WTC11 (cell line): ENCODE measurements at places on chromosomes 13 and 19. TPM values are rescaled to one million over a fixed set of nuclear protein-coding genes. Genes with fewer than 3 reads are reported as not detected.
A peak's percentile ranks its signal among the peaks of the same experiment; 100 is the strongest.

- H3K27me3 ChIP-seq = no peaks in the 10 kb centered on the region
- DNase-seq = no peak
- H3K4me3 ChIP-seq = no peak overlapping the region
- H3K27ac ChIP-seq = no peak overlapping the region
Observed at GRCh38 chr19:31960474-31960873, 384.9 kb upstream of the ZNF507 start.

GRCh38 chr19:46155237-46155636 is 7.2 kb downstream of the IGFL2 start:
- no peaks in the 10 kb centered on the region for H3K36me3 ChIP-seq
- DNase-seq = no peak
- H3K27ac ChIP-seq = no peak overlapping the region
- peaks cover 14% of the 10 kb centered on the region for H3K27me3 ChIP-seq
- no peak overlapping the region for H3K4me3 ChIP-seq
- H3K4me1 ChIP-seq = no peaks in the 10 kb centered on the region

- H3K27ac ChIP-seq = no peak overlapping the region
- peaks cover 35% of the 10 kb centered on the region for H3K4me1 ChIP-seq
- no peaks in the 10 kb centered on the region for H3K36me3 ChIP-seq
- H3K27me3 ChIP-seq = peaks cover 26% of the 10 kb centered on the region
- H3K4me3 ChIP-seq = no peak overlapping the region
- DNase-seq = no peak
Observed at GRCh38 chr13:90768116-90768515, 579.4 kb upstream of the MIR17HG start.

DNA sequence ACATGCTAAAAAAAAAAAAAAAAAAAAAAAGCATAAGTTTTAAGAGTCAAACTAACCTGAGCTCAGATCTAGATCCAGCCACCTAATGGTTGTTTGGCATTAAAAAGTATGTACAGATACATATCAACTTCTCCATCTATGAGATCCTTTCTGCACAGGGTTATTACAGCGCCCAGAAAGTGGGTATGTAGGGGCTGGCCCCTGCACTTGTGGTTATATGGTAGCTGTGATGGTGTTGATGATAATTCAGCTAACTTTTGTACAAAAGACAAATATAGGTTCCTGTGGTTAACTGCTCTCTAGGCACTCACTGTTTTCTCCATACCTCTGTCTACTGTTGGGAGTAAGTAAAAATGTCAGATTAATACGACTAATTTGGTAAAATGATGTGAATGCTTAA is 81.7 kb downstream of the TNFRSF19 start:
- peaks cover 27% of the 10 kb centered on the region for H3K4me1 ChIP-seq
- H3K4me3 ChIP-seq = no peak overlapping the region
- no peaks in the 10 kb centered on the region for H3K27me3 ChIP-seq
- no peak overlapping the region for H3K27ac ChIP-seq

GRCh38 chr19:31784671-31785101 is 435.4 kb upstream of the TSHZ3 start:
- no peak overlapping the region for H3K4me3 ChIP-seq
- H3K27me3 ChIP-seq = no peaks in the 10 kb centered on the region
- no peaks in the 10 kb centered on the region for H3K36me3 ChIP-seq

- H3K27ac ChIP-seq = peak overlapping the region; percentile 69
- no peak for DNase-seq
- no peaks in the 10 kb centered on the region; the same call in 1 of the 2 replicates for H3K27me3 ChIP-seq
- H3K36me3 ChIP-seq = peaks cover 10% of the 10 kb centered on the region
Observed at GRCh38 chr19:44912854-44913253, 1.6 kb upstream of the APOC1 start.

DNA sequence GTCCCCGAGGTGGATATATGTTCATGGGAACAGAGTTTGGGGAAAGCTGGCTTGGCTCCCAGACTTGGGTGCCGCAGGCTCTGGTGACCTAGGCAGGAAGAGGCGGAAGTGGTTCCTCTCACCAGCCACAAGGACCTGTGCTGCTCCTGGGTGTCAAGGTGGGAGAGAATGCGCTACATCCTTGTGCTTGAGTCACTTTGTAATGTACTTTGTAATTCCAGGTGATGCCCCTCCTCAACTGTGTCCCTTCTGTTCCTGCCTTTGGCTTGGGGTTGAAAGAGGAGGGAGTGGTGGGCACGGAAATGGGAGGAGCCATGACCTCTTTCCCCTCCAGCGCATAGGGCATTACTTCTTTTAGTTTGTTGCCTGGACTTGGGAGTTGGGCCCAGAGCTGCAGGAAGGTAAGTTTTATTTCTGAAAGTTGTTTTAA is 10.9 kb downstream of the GARRE1 start:
- H3K36me3 ChIP-seq = no peaks in the 10 kb centered on the region
- no peaks in the 10 kb centered on the region for H3K27me3 ChIP-seq
- H3K4me1 ChIP-seq = peaks cover 46% of the 10 kb centered on the region
- peak overlapping the region; percentile 6; the same call in 1 of the 2 replicates for H3K4me3 ChIP-seq
- DNase-seq = no peak
- H3K27ac ChIP-seq = peak overlapping the region; percentile 77

DNA sequence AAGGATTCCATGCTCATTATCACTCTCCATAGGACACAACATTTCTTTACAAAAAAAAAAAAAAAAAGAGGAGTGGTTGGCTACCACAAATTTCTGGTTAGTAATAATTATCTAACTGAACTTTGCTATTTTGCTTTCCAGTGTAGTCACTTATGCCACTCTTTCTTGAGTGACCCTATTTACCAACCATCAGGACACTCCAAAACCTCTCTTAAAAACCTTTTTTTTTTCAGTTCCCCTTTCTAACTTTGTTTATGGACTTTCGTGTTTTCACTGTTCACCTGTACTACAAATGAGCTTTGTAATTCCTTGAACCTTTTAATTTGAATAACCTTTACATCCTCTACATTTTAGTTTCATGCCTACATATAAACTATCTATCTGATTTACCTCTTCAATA is 686.5 kb upstream of the PCDH9 start:
- no peak overlapping the region for H3K27ac ChIP-seq
- no peak overlapping the region for H3K4me3 ChIP-seq
- H3K4me1 ChIP-seq = no peaks in the 10 kb centered on the region
- no peaks in the 10 kb centered on the region for H3K27me3 ChIP-seq
- DNase-seq = no peak

DNA sequence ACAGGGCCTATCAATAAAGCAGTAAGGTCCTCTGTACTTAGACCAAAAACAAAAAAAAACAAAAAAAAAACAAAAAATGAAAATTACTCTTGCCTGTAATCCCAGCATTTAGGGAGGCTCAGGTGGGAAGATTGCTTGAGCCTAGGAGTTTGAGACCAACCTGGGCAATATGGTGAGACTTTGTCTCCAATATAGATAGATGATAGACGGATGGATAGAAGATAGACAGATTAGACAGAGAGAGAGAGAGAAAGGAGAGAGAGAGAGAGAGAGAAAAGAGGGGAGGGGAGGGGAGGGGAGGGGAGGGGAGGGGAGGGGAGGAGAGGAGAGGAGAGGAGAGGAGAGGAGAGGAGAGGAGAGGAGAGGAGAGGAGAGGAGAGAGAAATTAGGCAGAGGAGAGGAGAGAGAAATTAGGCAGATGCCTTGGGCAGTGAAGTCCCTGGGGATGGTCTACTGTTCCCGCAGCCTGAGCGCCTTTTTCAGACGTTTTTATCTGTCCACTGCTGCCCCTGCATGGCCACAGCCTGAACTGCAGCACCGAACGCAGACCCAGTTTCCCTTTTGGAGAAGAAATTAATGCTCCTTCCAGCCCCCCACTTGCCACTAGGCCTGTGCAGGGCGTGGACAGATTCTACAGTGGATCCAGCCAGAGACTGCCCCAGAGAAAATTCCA is 9.8 kb upstream of the ZNF627 start:
- no peak overlapping the region for H3K27ac ChIP-seq
- H3K4me1 ChIP-seq = no peaks in the 10 kb centered on the region
- no peaks in the 10 kb centered on the region for H3K36me3 ChIP-seq
- H3K27me3 ChIP-seq = peaks cover 2% of the 10 kb centered on the region
- no peak overlapping the region for H3K4me3 ChIP-seq
- peak; percentile 88 for DNase-seq

DNA sequence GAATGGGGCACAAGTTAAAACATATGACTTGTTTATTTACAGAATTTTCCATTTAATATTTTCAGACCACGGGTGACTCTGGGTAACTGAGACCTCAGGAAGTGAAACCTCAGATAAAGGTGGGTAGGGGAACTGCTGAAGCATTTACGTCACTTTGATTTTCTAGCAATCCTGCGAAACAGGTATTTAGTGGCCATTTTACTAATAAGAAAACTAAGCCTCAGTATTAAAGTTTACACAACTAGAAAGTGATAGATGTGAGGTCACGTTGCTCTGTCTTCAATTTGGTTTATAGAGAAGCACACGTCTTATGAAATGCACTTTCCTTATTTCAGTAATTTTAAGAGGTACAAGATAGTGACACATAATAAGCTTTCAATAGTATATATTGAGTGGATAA is 402.8 kb downstream of the FGF9 start:
- no peak overlapping the region for H3K27ac ChIP-seq

GRCh38 chr19:45952686-45953505 is 20.8 kb downstream of the NOVA2 start:
- H3K4me1 ChIP-seq = peaks cover 6% of the 10 kb centered on the region; the same call in 1 of the 2 replicates
- DNase-seq = peak; percentile 95
- peaks cover 72% of the 10 kb centered on the region for H3K27me3 ChIP-seq
- H3K27ac ChIP-seq = peak overlapping the region; percentile 85
- no peaks in the 10 kb centered on the region for H3K36me3 ChIP-seq

GRCh38 chr13:54018485-54018884 is 989.9 kb downstream of the OLFM4 start:
- no peak overlapping the region for H3K27ac ChIP-seq
- no peak for DNase-seq
- H3K4me3 ChIP-seq = no peak overlapping the region
- H3K36me3 ChIP-seq = no peaks in the 10 kb centered on the region

GRCh38 chr19:38700902-38701454 is 43.3 kb downstream of the CAPN12 start:
- H3K4me3 ChIP-seq = no peak overlapping the region
- peaks cover 41% of the 10 kb centered on the region for H3K36me3 ChIP-seq
- H3K27ac ChIP-seq = peak overlapping the region; percentile 61; the same call in 1 of the 2 replicates
- no peak for DNase-seq
- no peaks in the 10 kb centered on the region for H3K27me3 ChIP-seq

GRCh38 chr19:53057904-53058580 is 13.5 kb downstream of the ERVV-2 start:
- peaks cover 13% of the 10 kb centered on the region for H3K4me1 ChIP-seq
- H3K36me3 ChIP-seq = peaks cover 17% of the 10 kb centered on the region
- H3K27ac ChIP-seq = peak overlapping the region; percentile 93
- DNase-seq = peak; percentile 89

- H3K36me3 ChIP-seq = peaks cover 3% of the 10 kb centered on the region; the same call in 1 of the 2 replicates
- no peak for DNase-seq
- peaks cover 6% of the 10 kb centered on the region for H3K4me1 ChIP-seq
- H3K27me3 ChIP-seq = no peaks in the 10 kb centered on the region
- no peak overlapping the region for H3K27ac ChIP-seq
- H3K4me3 ChIP-seq = no peak overlapping the region
Observed at GRCh38 chr13:46753137-46753536, 43.8 kb downstream of the ESD start.

GRCh38 chr19:42197375-42197817 is 20.1 kb downstream of the DEDD2 start:
- H3K4me1 ChIP-seq = peaks cover 31% of the 10 kb centered on the region
- peak; percentile 23 for DNase-seq
- H3K27me3 ChIP-seq = peaks cover 23% of the 10 kb centered on the region

DNA sequence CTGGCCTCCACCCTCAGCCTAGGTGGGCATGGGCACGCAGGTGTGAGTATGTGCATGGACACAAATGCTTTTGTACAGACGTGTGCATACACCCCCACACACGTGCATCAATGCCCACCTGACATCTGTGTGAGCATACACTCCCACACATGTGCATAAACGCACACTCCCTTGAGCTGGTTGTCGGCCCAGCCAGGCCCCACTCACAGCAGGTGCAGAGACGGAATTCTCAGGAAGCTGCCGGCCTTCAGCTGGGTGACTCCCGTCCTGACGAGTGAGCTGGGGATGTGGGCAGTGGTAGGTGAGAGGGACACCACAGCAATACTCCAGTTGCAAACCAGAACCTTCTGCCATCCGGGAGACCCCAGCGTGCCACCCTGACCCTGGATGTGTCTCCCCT is 1.0 kb downstream of the LGI4 start:
- peaks cover 12% of the 10 kb centered on the region for H3K4me1 ChIP-seq
- DNase-seq = no peak
- no peak overlapping the region for H3K4me3 ChIP-seq
- H3K36me3 ChIP-seq = peaks cover 4% of the 10 kb centered on the region; the same call in 1 of the 2 replicates
- H3K27me3 ChIP-seq = peaks cover 4% of the 10 kb centered on the region

- no peaks in the 10 kb centered on the region for H3K36me3 ChIP-seq
- DNase-seq = peak; percentile 24
- peak overlapping the region; percentile 57 for H3K4me3 ChIP-seq
- peaks cover 54% of the 10 kb centered on the region for H3K4me1 ChIP-seq
- H3K27ac ChIP-seq = peak overlapping the region; percentile 51; the same call in 1 of the 2 replicates
Observed at GRCh38 chr19:13622766-13623715, 116.8 kb upstream of the CACNA1A start.

- H3K36me3 ChIP-seq = no peaks in the 10 kb centered on the region
- no peak for DNase-seq
- H3K27me3 ChIP-seq = 0 out of 2 replicates have a peak, but pooled peaks cover 4% of the 10 kb centered on the region
- no peak overlapping the region for H3K27ac ChIP-seq
Observed at GRCh38 chr13:33642374-33643065, 175.4 kb upstream of the RFC3 start.

DNA sequence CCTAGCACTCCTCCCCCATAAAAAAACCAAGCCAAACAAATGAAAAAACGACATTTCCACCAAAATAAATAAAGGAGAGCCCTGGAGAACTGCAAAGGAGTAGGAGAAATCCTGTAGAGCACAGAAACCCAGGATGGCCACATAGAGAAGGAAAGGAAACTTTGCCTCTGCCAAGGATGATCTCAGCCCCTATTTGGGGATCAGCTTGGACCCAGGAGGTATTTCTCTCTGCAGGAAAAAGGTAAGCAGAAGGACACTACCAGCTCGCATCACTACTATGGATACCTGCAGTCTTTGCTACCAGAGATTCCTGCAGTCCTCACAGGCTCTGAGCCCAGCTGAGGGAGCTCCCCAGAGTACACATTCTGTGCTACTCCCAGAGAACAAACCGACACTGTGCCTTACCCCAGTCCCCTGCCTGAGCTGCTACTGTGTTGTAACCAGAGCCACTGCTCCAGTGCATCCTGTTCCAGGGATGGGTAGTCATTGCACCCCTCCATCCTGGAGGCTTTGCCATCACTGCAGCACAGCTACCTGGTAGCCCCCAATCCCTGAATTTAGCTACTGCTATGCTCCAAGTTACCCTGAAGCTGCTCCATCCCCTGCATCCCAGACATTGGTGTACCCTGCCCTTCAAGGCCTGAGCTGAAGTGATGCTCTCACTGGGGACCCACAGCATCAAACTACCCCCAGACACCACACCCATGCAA is 41.7 kb downstream of the VWA8 start:
- H3K27ac ChIP-seq = no peak overlapping the region; the same call in 1 of the 2 replicates
- DNase-seq = no peak
- peaks cover 24% of the 10 kb centered on the region for H3K4me1 ChIP-seq

The CACNG7 gene
- 33.3 to 44.1 TPM (median 43.2 TPM) in 3 replicates for total RNA-seq

The CGB3 gene
- not detected in 3 replicates for total RNA-seq

The NAPSA gene
- 2.4 to 3.1 TPM (median 2.7 TPM) in 3 replicates for total RNA-seq

The ERICH6B gene
- 0.16 TPM in 1 of 3 replicates, not detected in the others for total RNA-seq

The KL gene
- 0.07 TPM in 1 of 3 replicates, not detected in the others for total RNA-seq

The TMIGD2 gene
- 0.55 to 1.0 TPM (median 0.94 TPM) in 3 replicates for total RNA-seq

The CKM gene
- not detected in 3 replicates for total RNA-seq

The LGALS14 gene
- total RNA-seq = not detected in 3 replicates

The TINCR gene
- 0.60 to 0.85 TPM (median 0.76 TPM) in 3 replicates for total RNA-seq

The MAB21L1 gene
- 0.07 to 0.30 TPM (median 0.15 TPM) in 3 replicates for total RNA-seq
